ENCODE measurements at places on chromosomes 3 and 15.

GRCh38 chr15:80580536-80581260, 114.4 kb upstream of the ABHD17C start:
- no peak for DNase-seq

DNA sequence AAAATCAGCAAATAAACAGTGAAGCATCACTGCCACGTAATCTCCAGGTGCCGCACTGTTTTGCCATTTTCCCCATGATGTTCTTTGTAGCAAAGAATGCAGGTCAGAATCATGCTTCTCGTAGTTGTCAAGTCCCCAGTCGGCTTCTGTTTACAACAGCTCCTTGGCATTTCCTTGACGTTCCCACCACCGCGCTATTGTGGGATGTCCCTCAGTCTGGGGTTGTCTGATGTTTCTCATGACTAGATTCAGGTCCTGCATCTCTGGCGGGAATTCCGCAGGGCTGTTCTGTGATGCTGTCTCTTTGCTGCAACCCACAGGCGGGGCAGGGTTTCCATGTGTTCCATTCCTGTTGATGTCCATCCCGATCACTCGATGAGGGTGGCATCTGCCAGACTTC, 117.9 kb upstream of the SMAD3 start:
- no peak for DNase-seq

DNA sequence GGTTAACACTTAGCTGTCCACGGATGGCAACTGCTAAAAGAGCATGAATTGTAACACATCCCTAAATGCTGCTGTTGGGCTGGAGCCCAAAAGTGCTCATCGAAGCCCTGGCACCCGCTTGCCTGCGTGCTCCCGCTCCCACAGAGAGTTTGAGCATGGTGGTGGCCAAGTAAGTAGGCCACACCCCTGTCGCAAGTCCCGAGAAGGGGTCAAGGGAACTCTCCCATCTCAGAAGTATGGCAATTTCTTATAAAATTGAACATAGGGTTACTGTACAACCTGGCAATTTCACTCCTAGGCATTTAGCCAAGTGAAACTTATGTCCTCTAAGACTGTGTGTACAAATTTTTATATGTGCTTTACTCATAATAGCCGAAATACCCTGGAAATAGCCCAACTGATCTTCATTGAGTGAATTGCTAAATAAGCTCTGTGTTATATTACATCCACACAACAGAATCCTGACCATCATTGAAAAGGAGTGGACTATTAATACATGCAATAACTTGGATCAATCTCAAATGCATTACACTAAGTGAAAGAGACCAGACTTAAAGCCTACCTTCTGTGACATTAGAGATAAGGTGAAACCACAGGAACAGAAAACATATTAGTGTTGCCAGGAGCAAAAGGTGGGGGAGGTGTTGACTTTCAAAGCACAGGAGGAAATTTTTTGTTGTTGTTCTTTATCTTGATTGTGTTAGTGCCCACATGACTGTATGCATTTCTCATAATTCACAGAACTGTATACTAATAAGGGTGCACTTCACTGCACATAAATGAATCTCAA, 1.5 kb upstream of the GCSAM start:
- no peak for DNase-seq

DNA sequence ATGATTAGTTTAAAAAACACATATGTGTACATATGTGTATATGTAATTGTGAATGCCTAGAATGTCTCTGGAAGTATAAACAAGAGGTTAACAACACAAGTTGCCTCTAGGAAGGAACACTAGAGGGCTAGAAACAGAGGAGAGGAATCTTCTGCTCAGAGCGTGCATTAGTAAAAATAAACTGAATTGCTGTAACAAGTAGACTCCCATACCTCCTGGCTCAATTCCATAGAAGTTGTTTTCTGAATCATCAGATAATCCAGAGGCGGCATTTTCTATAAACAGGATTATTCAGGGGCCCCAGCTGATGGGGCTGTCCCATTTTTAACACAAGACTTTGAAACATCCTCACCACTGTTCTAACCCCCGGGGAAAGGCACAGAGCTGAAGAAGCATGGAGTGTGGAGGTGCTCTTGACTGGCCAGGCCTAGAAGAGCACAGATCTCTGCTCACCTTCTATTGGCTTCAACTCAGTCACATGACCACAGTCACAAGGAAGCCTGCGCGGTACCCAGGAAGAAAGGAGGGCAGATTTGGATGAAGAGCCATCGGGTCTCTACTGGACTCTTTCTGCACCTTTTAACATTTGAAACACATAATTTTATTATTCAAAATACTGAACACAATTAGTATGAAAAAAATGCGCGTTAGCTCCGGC, 145.7 kb downstream of the TLE3 start:
- no peak for DNase-seq

GRCh38 chr3:183816681-183817510, 8.5 kb downstream of the MAP6D1 start:
- no peak for DNase-seq

GRCh38 chr3:47398228-47398627, 17.4 kb downstream of the PTPN23 start:
- no peak for DNase-seq

- DNase-seq = no peak
Measured at GRCh38 chr15:98169551-98169950, 209.0 kb downstream of the ARRDC4 start.

Data from NCI-H2227 treated with DMSO at 0.1 percent for 48 hours (cell line).